Dermis blood vessel endothelial cell (primary cell): ENCODE measurements at places on chromosomes 2 and 18. TPM values are rescaled to one million over a fixed set of nuclear protein-coding genes. Genes with fewer than 3 reads are reported as not detected.

The DHRS9 gene
- total RNA-seq, result 0.19 TPM in 1 of 2 replicates, not detected in the other

The PTH2R gene
- total RNA-seq, result not detected in 2 replicates

GRCh38 chr18:54357082-54357659 lies 487 bp downstream of the STARD6 start:
- DNase-seq, result peak; percentile 2

GRCh38 chr18:58313491-58314032 lies 269.5 kb downstream of the NEDD4L start:
- DNase-seq, result peak; percentile 42

DNA sequence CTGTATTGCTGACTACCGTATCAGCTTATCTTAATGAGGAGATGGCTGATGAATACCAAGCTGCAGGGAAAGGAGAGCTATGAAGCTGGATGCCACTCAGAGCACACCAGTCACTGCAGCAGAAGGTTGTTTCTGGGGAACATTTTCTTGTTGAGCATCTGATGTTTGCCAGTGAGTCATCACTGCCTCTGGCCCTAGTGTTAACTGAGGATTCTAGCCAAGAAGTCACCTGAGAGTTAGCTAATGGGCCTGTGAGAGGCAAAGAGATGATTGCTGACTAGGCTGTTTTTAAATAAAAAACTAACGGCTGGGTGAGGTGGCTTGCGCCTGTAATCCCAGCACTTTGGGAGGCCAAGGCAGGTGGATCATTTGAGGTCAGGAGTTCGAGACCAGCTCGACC lies 37.9 kb downstream of the CCDC150 start:
- peak; percentile 19 for DNase-seq

DNA sequence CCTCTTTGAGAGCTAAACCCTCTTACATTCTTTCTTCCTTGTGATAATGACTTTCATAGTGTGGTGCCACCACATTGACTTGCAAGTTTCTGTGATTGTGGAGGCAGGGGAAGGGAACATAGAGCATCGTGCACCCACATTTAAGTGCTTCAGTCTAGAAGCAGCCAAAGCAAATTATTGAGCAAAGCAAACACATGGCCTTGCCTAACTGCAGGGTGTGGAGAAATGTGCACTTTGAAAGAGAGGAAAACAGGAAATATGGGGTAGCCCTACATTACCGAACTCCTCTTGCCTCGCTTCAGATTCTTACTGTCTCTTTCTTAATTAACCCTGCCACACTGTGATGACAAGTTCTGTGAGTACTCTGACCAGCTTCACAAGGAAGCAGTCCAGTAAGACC lies 814.6 kb downstream of the SLC4A3 start:
- no peak for DNase-seq

The ABCG8 gene
- not detected in 2 replicates for total RNA-seq

GRCh38 chr2:203908797-203909185 lies 27.8 kb upstream of the ICOS start:
- DNase-seq, result no peak

DNA sequence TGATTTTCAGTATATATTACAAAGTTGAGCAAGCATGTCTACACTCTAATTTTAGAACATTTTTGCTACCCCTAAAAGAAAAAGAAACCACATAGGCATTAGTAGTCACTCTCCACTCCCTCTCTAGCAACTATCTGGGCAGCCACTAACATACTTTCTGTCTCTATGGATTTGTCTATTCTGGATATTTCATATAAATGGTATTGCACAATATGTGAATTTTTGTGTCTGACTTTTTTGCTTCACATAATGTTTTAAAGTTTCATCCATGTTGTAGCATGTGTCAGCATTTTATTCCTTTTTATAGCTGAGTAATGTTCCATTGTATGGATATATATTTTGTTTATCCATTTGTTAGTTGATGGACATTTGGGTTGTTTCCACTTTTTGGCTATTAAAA lies 232.5 kb upstream of the CTAGE1 start:
- DNase-seq, result no peak

The CCBE1 gene
- total RNA-seq, result 0.14 and 0.68 TPM in 2 replicates

The LINC00305 gene
- 0.14 TPM in 1 of 2 replicates, not detected in the other for total RNA-seq

DNA sequence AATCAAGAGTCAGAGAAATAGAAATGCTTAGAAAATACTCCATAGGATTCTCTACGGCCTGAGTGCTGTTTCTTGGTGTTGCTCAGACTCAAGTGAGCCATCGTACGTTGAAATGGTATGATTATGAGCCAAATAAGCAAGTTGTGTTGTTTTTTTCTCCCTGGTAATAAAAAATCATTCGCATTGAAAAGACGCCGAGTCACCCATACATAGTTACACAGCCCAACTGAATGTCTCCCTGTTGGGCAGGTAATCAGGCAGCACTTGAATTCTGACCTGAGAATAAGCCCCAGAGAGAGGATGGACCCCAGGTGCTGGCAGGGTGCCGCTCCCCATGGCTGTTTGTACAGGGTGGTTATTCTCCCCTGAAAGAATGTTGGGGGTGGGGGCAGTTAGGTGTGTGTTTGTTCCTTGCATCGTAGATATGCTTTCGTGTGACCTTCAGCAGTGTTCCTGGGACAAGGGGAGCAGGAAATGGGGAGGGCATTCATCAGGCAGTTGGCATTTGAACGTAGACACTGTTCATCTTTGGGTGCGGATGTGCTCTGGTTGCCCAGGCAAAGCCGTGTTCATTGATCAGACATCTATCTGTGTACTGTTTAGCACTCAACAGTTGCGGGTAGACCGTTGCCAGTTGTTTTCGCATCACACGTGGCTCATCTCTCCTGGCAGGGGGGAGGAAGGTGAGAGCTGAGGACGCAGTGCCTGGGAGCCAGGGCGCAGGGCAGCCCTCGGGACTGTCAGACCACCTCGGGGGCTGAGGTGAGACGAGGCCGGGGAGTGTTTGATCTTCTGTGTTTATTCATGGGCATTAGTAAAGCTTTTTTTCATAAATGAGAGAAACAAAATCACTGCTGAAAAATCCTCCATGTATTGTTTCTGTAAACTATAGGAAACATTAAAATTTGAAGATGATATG lies 27.3 kb downstream of the MTCL1 start:
- DNase-seq, result no peak

The SGPP2 gene
- total RNA-seq, result 0.05 and 0.17 TPM in 2 replicates

The SELENOI gene
- total RNA-seq, result 16.7 and 17.9 TPM in 2 replicates

GRCh38 chr18:9988665-9989064 lies 74.8 kb downstream of the VAPA start:
- DNase-seq, result no peak

DNA sequence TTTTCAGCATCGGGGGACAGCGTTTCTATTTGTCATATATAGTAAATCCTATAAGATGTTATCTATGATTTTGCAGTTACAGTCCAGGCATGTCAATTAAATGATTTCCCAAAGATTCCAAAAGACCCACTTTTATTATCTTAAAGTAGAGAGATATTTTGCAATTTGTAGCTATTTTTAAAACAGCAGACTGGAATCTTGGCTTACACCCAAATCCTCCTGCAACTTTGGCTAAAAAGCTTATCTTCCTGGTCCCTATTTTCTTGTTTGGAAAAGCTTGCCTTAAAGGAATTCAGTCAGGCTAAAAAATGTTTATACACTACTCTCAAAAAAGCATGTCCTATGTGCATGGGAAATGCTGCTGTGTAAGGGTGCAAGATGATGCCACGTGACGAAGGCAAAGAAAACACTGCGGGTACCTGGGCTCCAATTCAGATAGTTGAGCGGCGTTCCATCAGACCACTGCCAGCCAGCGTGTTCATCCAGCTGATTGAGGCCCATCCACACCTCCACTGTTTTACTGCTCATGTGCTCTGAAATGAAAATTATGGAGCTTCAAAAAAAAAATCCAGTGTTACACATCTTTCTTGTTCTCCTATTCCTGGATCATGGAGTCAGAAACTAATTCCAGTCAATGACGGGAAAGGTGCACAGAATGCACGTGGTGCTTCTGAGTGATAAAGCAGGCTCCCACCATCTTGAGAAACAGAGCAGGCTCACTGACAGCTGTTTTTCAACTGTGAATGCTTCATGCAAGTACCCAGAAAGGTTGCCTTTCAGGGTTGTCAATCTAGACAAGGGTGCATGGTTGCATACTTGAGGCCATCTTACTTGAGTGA lies 33.8 kb downstream of the PLA2R1 start:
- peak; percentile 27 for DNase-seq

- peak; percentile 76 for DNase-seq
These were observed 18.8 kb upstream of the HAAO start for GRCh38 chr2:42810971-42811811.

GRCh38 chr2:119760956-119761275 lies 1.2 kb downstream of the PTPN4 start:
- DNase-seq, result peak; percentile 35

DNA sequence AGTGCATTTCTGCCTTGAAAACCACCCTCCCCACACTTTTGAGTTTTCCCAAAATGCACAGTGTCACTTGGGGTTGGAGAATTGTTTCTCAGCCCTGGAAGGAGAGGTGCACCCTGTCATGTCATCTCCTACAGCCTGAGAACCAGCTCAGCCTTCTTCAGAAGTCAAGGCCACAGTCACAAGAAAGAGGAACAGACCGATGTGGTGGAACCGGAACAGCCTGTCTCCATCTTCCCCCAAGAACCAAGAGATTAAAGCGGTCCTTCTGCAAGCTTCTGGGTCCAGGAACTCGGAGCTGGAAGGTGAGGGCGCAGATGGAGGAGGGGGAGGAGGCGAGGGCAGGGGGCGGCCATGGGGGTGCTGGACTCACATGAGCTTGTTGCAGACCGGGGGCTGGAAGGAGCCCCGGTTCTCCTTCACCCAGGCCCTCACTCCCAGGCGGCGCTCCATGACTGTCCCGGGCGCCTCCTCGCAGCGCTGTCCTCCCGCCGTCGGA lies 248 bp downstream of the HAAO start:
- no peak for DNase-seq

The TNS1 gene
- 45.8 and 65.6 TPM in 2 replicates for total RNA-seq

The CPLX4 gene
- total RNA-seq, result not detected in 2 replicates

DNA sequence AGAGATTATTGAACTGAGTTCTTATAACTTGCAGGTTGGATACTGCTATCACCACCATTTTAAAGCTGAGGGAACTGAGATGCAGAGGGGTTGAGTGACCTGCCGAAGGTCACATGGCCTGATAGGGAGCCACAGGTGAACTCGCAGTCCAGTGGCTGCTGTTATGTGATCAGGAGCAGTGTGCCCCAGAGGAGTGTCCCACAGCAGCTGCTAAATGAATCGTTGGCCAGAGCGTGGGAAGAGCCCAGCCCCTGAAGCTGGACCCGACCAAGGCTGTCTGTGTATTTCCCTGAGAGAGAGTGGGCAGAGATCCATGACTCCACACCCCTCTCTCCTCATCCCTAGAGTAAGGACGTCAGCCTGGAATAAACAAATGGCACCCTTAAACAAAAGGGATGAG lies 26.7 kb upstream of the PRLH start:
- no peak for DNase-seq

DNA sequence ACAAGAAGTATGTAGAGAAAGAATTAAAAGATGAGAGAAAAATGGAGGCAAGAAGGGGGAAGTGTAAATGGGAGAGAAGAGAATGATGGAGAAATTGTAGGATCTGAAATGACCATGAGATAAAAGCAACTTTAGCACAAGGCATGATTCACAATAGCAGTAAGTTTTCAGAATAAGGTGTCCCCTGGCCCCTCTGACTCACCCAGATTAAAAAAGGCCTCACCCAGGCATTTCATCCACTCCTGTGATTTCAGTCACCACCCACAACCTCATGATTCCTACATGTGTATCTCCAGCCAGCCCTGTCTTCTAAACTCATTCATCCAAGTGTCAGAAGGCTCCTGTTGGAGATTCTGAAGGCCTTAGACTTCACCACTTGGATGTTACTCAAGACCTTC lies 56.6 kb downstream of the SP100 start:
- peak; percentile 15 for DNase-seq

GRCh38 chr2:95530734-95531133 lies 46.2 kb upstream of the TRIM43B start:
- peak; percentile 56 for DNase-seq

The HNMT gene
- total RNA-seq, result 1.4 and 5.6 TPM in 2 replicates

The CBLN2 gene
- total RNA-seq, result not detected in 2 replicates

The ST8SIA5 gene
- 0.09 TPM in 1 of 2 replicates, not detected in the other for total RNA-seq

DNA sequence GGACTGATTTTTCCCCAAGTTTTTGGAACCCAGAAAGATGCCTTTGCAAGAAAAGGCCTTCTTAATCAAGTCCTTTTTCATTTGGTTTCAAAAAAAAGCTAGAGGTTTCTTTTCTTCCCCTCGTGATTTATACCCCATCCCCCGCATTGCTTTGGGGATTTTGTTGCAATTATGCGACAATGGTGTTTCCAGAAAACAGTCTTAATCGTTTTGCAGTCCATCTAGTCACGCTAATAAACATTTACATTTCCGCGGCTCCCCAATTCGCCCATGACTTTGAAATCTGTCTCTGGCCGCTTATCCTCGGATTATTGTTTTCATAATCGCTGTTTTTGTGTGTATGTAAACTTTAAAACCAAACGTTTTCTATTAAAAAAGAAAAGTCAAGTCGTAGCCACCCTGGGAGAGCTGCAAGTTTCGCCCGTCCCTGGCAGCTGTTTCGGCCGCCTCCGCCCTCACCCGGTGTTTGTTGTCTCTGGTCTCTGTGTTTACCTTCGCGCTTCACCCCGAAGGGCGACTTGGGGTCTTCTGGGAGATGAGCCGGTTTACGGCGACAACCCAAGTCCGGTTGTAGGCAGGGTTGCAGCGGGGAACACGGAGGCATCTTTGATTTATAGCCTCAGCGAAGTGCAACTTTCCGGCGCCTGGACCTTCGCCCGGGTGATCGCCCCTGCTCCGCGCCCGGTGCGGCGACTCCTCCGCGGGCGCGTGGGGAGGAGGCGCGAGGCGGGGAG lies 667 bp downstream of the SP9 start:
- no peak for DNase-seq

DNA sequence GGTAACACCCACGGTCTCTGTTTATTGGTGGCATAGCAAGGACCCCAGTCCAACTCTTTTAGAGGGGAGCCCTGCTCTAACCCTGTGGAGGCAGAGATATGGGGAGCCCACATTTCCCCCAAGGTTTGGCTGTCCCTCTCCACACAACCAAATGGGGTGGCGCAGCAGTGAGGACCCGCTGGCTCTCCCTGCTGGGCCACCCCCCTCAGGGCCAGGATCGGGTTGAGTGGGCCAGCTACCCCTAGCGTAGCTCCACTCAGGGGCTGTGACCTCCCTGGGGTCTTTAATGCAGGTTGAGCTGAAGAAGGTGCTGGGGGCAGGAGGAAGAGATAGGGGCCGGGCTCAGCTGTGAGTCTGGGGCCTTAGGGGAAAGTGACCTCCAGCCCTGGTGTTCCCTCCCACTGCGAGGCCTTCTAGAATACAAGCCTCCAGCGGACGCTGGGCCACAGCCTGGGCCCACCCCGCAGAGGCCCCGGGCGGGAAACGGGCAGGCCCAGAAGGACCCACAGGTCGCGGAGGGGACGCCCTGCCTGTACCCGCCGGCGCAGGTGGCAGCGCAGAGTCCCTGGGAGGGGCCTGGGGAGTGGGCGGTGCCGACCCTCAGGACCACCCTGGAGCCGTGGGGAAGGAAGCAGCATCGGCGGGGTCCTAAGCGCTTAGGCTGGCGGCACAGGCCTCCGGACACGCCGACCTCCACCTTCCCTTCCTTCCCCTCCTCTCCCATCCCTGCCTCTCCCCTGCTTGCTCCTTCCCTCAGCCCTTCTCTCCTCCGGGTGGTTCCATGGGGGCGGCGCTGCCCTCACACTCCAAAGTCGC lies 9.6 kb downstream of the CROCC2 start:
- no peak for DNase-seq
